ENCODE measurements at places on chromosomes 7 and 10.

GRCh38 chr7:125516194-125516593, 586.6 kb upstream of the POT1 start:
- DNase-seq, result no peak

DNA sequence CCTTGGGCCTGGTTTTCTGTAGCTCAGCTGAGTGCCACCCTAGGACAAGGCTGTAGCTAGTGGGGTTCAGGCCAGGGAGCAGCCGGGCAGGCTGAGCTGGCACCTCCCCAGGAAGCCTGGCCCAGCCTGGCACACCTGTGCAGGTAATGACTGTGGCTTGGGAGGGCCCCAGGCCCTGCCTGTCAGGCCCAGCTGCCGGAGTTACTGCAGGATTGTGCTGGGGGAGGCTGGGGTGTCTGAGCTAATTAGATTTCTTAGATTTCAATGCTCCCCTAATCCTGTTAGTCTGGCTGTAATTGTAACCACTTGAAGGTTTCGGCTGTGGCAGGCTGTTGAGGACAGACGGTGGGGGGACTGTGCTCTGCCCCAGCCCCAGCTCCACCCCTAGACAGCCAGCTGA, 6.0 kb downstream of the ZMIZ1 start:
- no peak for DNase-seq

- no peak for DNase-seq
These were observed 8.9 kb downstream of the SEC31B start for GRCh38 chr10:100510533-100511308.

GRCh38 chr10:73647211-73647874, 6.1 kb upstream of the MYOZ1 start:
- no peak for DNase-seq

DNA sequence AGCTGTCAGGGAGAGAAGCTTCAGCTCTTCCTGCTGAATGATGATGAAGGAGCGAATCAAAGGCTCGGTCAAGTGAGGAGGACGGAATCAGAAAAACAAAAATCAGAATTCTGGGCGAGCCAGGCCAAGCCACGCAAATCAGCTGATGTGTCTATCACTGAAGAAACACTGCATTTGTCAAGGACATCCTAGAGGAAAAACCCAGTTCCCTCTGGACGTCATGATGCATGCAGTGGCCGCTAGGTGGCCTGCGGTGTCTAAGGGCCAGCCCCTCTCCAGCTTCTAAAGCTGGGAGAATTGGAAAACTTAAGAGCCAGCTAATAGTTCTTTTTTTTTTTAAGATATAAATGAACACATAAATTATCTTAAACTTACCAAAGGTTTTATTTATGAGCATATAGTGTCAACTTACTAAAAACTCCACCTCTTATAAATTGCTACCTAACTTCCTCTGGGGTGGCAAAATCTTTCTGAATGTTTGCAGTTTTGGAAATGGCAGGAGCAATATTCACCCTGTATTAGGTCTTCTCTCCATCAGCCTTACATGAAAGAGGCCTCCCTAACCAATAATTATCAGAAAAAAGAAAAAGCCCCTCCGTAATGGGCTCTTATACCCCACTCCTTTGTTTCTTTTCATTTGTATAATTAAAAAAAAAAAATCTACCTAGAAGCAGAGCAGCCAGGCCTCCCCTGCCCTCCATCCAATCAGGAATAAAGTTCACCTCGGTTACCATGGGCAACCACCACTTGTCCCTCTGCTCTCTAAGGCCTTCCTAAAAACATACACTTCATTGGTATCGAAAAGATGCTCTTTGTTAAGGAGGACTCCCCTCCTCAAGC, 186.8 kb downstream of the USP6NL start:
- peak; percentile 75 for DNase-seq

- DNase-seq, result peak; percentile 65
These were observed 457.2 kb downstream of the ARL4A start for GRCh38 chr7:13144673-13145072.

- DNase-seq, result no peak
These were observed 18.5 kb downstream of the RFC2 start for GRCh38 chr7:74235518-74236268.

DNA sequence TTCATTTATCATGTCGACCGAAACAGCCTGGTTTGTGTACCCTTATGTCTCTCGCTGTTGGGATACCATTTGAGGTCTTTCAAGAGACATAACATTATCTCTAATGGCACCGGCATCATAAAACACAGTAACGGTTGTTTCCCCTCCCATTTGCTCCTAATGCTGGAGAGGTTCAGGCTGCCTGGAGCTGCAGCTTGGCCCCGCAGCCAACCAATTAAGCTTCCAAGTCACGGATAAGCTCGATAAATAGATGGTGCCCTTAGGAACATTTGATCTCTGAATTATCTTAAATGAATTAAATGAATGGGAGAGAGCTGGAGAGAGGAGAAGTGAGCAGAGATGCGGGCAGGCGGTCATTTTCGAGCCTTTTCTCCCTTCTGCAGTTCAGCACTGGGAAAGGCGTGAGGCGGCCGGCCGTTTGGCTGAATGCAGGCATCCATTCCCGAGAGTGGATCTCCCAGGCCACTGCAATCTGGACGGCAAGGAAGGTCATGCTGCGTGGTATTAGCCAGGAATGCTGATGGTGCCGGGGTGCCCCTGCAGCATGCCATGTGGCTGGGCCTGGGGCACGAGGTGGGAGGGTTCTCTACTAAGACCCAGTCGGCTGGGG, 12.6 kb downstream of the CPA4 start:
- DNase-seq, result no peak
